ENCODE measurements at places on chromosomes 1 and 21.
A peak's percentile ranks its signal among the peaks of the same experiment; 100 is the strongest.

GRCh38 chr1:70504176-70504820, 93.2 kb downstream of the CTH start:
- DNase-seq = no peak

- DNase-seq = no peak
Measured at GRCh38 chr1:34926894-34927293, 2.6 kb downstream of the DLGAP3 start.

DNA sequence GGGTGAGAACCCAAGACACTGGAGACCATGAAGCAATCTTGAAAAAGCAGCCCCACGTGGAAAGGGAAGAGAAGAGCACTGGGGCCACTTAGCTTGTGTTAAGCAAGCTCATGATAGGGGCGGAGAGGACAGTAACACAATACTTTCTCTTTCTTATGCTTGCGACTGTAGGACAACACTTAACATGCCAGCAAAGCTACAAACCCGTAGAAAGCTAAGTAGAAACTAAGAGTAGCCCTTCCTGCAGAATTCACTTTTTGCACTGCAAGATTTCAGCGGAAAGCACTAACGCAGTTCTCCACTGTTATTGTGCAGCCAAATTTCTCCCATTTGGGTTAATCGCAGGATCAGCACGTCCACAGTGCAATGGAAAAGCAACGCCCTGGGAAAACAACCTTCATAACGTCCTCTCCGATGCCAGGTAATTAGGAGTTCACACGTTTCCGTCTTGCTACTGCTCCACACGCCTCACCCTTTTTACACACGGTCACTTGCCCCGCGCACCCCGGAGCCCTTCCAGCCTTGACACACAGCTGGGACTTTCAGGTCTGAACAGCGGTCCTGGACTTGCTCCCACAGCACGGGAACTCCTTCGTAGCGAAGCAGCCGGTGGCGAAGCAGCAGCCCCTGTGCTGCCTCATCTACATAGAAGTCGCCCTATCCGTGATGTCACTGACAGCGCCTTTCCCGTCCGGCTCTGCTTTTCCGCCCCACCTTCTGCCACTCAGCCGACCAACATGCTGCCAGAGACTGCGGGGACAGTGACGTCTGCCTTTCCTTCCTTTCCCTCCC, 148.6 kb downstream of the PPIAL4G start:
- DNase-seq = peak; percentile 52

DNA sequence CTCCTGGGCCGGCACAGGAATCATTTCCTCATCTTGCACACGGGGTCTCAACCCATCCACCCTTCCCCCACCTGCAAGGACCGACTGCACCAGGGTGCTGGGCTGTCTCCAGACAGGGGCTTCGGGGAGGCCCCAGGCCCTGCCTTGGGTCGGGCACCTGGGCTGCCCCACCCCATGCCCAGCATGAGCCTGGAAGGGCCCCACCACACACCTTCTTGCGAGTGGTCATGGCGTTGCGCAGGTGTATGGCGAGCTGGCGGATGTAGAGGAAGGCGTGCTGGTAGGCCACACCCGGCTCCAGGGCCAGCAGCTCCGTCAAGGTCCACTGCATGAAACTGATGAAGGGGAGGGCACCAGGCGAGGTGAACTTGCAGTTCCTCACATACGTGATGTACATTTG, 6.9 kb downstream of the NOC2L start:
- DNase-seq = no peak

DNA sequence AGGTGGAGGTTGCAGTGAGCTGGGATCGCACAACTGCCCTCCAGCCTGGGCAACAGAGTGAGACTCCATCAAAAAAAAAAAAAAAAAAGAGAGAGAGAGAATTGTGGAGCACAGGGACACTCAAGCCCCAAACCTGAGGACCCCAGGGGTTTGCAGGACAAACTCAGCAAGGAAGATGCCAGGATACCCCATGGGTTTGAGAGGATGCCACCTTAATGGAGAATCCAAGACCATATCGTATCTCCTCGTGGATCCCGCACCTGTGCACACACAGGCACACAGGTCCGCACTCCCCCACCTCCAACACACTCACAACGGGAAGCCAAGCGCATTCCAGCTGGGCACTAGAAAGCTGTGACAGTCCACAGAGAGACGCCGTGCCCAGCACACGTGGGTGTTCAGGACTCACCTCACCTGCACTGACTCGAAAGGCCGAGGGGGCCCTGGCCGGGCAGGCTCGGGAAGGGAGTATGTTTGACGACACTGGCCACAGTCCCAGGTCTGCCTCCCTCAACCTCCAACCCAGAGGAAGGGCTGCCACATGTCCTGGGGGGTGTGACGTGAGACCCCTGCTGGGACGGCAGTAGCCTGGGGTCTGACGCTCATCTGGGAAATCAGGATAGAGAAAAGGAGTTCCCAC, 11.1 kb downstream of the CHD5 start:
- no peak for DNase-seq

GRCh38 chr1:13816016-13816760, 116.2 kb downstream of the PRDM2 start:
- DNase-seq = no peak

- DNase-seq = no peak
Measured at GRCh38 chr1:248471154-248471553, 2.0 kb upstream of the OR2T3 start.

DNA sequence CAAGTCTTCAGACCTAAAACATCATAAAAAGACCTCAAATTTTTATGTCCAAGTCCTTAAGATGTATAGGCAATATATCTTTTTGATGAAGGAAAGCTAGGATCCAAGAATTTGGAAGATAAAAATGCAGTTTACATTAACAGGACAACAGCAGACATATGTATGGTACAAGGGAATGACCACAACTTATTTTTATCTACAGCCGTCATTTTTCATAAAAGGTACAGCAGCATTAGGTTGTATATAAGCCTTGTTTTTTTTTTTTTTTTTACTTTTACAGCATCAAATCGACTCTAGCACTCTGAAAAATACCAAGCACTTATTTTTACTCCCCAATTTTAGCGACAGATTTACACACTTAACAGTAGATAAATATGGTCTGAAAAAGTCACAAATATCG, 1.3 kb downstream of the SRSF10 start:
- no peak for DNase-seq

GRCh38 chr1:53505891-53506290, 46.7 kb downstream of the DMRTB1 start:
- no peak for DNase-seq

DNA sequence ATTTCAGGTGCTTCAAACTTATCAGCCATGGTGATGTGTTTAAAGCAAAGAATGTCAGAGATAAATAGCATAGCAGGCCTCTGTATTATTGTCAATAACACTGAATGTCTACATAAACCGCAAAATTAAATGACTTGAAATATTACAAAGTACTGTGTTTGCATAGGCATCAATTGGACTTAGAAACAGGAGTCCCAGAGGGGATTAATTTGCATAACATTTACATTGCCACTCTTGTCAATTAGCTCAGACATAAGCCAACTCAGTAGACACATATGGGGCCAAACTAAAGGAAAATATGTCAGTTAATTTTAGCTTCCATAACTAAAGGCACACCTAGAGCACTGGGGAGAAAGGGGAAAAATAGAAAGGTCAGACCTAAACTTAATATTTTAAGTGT, 814.5 kb upstream of the NEGR1 start:
- no peak for DNase-seq

DNA sequence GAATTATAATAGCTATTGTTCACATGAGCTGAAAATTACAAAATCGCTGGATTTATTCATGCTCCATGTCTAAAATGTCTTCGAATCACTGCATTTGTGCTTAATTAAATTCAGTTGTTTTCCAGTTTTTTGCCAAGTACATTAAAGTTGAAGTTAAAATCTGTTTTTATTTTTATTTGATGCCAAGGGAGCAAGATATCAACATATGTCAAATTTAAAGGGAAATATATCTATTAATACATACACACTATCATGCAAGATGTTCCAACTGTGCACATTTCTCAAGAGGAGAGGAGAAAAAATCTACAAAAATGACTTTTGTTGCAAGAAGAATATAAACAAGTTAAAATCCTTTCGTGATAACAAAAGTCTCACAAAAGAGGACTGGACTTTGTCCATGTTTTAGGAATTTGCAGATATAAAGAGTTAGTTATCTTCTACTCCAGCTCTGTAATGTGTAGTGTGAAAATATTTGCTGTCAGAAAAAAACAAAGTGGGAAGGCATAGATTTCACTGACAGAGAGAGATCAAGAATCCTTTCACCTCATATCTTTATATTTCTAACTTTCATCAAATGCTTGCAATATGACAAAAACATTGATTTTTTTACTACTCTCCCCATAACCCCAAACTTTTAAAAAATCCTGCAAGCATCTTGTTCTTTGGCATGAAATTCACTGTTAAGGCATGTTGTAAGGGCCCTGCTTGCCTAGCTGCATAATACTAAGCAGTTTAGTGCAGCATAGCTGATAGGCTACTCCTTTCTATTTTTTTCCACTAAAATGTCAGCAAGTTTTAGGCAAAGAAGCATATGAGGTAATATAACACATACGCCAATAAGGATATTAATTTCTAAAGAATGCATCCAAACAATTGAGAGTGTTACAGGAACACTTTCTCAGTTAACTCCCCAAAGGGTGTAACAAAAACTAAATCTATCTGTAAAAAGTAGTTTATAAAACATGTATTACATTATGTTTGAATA, 340.2 kb upstream of the ADAMTS5 start:
- DNase-seq = no peak

GRCh38 chr1:182335771-182336566, 55.6 kb downstream of the GLUL start:
- no peak for DNase-seq

DNA sequence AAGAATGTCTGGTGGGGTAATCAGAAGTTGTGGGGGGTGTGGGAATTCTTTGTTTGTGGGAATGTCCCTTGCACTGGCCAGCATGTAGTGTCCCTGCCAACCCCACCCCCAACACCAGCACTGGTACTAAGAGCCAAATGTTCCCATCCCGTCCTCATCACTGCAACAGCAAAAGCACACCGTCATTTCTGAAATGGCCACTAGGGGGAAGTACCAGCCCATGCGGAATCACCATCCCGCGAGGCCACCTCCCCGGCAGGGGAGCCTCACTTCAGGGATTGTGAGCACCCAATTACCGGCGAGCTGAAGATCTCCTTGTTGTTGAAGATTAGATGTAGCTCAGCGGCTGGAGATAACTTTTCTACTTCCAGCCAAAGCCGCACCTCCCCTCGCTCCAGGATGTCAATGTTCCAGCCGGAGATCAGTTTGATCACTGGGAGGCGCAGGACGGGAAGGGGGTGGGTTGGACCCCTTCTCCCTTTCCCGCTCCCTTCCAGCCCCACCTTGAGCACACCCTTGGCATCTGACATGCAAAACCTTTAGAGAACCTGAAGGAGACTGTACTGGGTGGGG, 41.0 kb downstream of the MYOM3 start:
- peak; percentile 70 for DNase-seq

DNA sequence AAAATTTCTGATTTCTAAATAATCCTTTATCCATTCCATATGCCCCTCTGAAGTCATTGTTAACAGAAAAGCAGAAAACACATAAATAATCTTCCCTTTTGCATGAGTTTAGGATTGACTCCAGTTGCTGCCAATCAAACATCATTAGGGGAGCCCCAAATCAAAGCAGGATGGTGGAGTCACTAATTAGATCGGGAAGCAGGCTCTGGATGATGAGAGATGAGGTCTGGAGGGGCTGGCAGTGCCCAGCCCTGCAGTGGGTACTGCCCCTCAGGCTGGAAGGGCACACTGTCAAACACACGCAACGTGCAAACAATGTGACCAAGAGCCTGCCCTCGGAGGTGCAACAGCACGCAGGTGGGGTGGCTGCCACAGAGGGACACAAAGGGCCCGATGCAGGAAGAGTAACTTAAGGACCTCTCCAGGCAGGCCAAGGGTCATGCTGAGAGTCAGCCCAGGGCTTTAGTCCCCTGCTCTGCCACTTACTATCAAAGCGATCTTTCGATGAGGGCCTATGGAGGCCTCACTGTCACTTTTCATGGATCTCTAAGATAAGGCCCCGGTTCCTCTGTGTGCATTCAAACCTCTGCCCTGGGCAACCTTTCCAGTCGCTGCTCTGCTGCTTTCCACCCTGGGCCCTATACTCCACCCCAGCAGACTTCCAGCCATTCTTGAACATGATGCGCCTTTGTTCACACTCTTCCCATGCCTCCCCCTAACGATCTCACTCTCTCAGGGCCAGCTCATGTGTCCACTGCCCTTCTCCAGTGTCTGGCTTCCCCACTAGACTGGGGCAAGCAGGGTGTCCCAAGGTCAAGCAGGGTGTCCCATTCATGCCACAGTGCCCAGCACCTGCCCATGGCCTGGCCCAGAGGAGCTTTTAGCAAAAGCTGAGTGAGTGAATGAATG, 98.9 kb downstream of the DMRTB1 start:
- DNase-seq = no peak

GRCh38 chr1:14549897-14550620, 48.4 kb upstream of the KAZN start:
- no peak for DNase-seq

- no peak for DNase-seq
Measured at GRCh38 chr21:26544201-26544775, 28.8 kb downstream of the CYYR1 start.

GRCh38 chr21:45537746-45538291, 4.4 kb downstream of the SLC19A1 start:
- DNase-seq = no peak

DNA sequence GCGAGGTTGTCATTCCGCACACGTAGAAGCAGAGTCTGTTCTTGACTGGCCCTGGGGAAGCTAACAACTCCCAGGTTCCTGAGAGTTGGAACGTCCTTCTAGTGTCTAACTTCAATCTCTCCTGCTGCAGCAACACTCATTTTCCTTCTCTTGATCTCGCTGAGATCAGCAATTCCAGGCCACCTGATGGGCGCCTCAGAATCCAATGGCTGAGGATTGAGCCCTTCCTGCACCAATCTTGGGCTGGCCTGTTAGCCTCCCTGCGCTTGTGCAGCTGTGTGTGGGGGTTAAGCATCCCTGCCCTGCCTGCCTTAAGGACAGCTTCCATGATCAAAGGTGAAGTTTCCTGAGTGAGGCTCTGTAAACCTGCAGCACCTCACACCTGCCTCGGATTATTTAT, 87.9 kb downstream of the SYT2 start:
- no peak for DNase-seq

DNA sequence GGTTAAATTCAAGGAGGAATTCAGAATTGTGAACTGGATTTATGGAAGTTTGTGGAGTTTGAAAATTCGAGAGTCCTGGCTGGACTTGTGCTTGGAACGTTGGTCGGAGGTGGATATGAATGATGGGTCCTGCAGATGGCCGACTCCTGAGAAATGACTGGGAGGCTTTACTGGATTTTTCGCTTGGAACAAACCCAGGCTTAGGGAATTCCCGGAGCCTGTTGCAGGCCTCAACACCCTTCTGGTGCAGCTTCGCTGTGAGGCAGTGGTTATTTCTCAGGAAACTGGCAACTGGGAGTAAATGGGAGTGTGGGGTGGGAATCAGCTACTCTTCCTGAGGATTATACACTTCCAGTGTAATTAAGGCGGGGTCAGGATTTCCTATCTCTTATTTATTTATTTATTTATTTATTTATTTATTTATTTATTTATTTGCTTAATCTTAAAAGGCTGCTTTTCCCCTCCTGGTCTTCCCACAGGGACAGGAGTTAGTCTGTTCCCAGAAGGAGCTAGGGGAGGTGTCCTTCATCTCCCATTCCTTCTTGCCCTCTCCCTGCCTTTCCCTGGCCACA, 21.1 kb downstream of the MAPKAPK2 start:
- no peak for DNase-seq

- no peak for DNase-seq
Measured at GRCh38 chr21:40373761-40374160, 473.2 kb downstream of the DSCAM start.

- no peak for DNase-seq
Measured at GRCh38 chr1:228472655-228473054, 14.5 kb upstream of the RNF187 start.

Data from activated T-cell treated with anti-CD3 and anti-CD28 coated beads for 4 hours (primary cell).